ENCODE measurements at places on chromosomes 2 and 18.

DNA sequence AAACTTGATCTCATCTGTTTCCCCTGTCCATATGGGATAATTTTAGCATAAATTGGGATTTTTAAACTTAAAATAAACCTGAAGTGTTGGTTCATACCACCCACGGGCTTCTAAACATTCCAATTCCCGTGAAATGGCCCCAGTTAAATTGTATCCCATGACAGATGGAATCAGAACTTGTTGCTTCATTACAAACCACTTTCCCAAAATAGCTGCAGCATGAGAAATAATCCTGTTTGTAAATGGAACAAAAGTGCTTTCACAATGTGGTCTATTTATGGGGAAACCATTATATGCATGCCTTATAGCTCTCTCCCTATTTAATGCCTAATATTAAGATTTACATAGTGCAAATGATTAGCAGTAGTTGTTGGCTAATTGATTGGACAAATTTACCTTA lies 15.9 kb downstream of the SCG2 start:
- DNase-seq, result no peak

- DNase-seq, result no peak
Measured at GRCh38 chr2:46377101-46377581, 79.9 kb downstream of the EPAS1 start.

GRCh38 chr2:70111752-70112591 lies 24.7 kb downstream of the PCBP1 start:
- DNase-seq, result no peak

- DNase-seq, result no peak
Measured at GRCh38 chr2:222606306-222606705, 49.6 kb downstream of the FARSB start.

DNA sequence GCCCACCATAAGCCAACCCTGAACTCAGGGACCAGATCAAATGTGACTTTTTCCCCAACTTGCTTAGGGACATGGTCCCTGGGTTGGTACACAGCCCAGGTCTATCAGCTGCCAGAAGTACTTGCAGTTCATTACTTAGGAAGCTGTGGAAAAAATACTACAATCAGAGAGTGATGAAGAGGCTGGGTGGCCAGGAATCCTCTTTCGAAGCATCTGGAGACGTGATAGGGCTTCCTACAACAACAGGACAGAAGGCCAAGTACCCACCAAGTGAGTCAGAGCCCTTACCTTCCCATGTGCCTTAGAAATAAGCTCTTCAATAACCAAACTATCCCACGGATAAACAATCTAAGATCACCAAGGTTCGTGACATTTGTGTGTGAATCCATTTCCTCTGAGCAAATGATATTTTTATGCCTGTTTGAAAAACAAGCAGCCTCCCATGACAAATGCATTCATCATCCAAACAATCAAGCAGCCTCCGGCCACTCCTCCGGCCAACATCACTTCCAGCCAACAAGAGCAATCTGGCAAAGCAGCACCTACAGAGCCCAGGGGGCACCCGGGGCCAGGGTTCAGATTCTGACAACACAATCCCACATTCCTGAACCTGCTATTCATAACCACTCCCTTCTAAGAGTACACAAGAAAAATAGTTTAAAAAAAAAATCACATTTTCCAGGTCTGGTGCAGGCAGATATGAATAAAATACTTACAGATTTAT lies 26.4 kb downstream of the TBC1D8 start:
- no peak for DNase-seq

GRCh38 chr18:61896118-61896517 lies 3.3 kb upstream of the RNF152 start:
- DNase-seq, result no peak

DNA sequence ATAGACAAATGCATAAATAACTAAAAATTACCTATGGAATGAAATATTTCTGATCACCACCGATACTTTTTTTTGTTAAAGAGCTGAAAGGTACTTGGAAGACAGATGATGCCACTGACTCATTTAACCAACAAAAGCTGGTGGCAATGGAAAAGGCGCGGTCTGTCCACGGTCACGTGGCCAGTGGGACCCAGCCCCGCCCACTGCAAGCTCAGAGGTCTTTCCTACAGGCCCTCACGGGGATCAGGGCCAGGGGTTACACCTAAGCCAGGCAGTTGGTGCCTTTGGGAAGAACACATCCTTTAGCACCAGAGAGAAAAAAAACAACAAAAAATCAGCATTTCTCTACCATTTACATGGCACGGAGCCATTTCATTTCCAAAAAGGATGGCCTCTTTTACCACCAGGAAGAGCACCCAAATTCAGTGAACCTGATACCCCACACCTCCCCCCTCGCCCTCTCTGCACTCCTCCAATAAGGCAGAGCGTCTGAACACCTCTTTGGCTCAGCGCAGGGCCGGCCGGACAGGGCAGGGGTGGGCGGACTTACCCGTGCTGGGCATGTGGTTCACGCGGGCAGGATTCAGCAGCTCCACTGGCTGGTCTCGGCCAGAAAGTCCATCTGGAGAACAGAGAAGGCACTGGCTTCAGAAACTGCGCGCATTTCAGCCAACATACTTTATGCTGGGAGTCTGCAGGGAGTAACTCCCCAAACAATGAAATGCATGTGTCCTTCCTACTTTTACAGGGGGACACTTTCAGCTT lies 164.6 kb downstream of the HDAC4 start:
- no peak for DNase-seq

GRCh38 chr2:214695789-214696188 lies 113.7 kb downstream of the BARD1 start:
- DNase-seq, result no peak

DNA sequence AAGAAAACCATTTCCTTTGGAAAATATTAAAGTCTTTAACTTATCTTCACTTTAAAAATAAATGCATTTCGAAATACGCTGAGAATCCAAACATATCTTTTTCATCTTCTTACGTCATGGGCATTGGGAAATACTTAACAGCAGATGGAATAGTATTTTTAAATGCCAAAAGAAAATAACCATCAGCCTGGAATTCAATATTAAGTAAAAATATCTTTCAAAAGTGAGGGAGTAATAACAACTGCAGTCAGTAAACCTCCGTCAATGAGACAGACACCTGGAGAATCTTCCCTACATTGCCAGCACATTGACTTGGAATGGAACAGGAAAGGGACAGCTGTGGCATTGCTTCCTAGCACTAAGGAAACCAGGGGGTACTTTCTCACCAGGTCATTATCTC lies 290.4 kb upstream of the TNP1 start:
- DNase-seq, result no peak

DNA sequence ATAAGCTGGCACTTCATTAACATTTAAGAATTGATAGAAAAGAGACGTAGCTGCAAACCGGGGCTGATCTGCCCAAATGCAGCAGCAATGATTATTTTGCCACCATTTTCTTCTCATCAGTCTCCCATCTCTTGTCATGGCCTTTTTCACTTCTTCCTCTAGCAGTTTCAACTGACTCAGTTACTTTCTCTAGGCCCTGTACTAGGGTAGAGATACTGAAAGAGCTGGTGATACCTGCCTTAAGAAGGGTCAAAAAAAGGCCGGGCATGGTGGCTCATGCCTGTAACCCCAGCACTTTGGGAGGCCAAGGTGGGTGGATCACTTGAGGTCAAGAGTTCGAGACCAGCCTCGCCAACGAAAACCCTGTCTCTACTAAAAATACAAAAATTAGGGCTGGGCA lies 127.4 kb downstream of the LTBP1 start:
- no peak for DNase-seq

DNA sequence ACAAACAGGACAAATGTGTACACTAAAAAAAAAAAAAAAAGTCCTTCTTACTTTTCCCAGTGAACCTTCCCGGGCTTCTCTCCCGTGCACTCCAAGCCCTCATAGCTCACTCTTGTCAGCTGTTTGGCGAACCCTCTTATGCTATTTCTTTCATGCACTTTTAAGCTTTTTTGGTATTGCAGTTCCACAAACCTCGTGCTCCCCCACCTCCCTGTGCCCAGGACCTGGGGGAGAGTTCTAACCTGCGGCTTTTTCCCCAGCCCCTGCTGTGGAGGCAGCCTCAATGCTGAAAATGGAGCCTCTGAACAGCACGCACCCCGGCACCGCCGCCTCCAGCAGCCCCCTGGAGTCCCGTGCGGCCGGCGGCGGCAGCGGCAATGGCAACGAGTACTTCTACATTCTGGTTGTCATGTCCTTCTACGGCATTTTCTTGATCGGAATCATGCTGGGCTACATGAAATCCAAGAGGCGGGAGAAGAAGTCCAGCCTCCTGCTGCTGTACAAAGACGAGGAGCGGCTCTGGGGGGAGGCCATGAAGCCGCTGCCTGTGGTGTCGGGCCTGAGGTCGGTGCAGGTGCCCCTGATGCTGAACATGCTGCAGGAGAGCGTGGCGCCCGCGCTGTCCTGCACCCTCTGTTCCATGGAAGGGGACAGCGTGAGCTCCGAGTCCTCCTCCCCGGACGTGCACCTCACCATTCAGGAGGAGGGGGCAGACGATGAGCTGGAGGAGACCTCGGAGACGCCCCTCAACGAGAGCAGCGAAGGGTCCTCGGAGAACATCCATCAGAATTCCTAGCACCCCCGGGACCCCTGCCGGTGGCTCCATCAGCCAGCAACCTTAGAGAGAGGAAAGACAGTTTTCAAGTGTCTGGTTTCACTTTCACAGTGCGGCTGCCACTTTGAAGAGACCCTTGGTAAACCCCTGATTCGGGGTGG lies 826 bp downstream of the KCNE4 start:
- no peak for DNase-seq

DNA sequence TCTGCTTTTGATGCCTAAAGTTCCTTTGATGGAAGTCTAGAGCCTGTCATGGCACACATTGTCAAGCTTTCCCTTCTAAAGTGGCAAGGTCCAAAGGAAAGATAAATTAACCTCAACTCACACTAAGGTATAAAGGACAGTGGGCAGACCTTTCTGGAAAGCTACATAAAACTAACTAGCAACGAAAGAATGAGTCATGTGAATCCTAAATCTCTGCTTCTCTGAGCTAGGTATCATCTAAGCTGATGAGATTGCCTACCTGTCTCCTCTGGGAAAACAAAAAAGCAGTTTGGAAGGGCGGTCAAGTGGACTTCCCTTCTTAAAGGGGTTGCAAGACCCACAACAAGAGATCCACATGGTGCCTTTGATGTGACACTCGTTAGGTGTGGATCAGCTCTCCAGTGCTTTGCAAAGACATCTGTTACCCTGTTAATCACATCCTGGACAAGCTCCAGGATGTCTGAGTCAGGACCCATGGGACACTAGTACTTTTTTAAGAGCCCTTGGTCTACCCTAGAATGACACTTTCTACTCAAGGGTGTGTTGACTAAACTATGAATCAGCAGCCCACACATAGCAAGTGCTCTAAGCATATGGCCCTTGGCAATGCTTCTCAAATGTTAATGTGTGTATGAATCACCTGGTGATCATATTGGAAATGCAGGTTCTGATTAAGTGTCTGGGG lies 173.5 kb downstream of the ALK start:
- no peak for DNase-seq

DNA sequence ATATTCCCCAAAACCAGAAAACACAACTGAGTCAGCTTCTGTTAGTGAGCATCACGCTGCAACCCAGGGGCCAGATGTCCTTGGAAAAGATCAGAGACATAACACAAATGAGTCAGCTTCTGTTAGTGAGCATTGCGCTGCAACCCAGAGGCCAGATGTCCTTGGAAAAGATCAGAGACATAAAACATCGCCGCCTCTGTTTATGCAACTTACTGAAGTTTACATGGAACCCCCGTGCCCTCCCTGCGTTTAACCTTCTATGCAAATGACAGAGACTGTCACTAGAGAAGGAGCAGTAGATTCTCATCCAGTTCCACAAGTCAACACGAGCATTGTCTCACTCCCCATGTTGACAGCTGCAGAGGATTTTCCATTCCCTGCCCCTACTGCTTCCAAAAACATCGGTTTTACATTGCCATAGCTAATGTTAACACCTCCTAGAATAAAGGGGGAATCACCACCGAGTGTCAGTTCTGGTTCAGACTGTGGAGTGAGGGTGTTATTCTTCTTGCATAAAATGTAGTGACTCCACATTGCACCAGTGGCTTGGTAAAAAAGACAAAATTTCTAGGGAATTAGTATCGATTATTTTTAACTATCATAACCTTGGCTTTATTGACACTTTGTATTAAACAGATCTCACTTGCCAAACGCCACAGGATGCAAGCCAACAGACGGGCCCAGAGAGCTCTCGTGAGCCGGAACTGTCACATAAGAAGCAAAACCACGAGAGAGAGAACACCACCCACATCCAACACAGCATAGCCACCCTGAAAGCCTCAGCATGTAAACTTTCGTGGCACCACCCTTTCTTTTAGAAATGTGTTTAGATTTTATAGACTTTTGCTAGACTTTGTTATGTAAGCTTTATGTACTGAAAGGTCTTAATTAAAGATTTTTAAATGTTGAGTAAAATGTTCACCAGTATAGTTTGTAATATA lies 87.7 kb downstream of the SH3YL1 start:
- peak; percentile 9 for DNase-seq

DNA sequence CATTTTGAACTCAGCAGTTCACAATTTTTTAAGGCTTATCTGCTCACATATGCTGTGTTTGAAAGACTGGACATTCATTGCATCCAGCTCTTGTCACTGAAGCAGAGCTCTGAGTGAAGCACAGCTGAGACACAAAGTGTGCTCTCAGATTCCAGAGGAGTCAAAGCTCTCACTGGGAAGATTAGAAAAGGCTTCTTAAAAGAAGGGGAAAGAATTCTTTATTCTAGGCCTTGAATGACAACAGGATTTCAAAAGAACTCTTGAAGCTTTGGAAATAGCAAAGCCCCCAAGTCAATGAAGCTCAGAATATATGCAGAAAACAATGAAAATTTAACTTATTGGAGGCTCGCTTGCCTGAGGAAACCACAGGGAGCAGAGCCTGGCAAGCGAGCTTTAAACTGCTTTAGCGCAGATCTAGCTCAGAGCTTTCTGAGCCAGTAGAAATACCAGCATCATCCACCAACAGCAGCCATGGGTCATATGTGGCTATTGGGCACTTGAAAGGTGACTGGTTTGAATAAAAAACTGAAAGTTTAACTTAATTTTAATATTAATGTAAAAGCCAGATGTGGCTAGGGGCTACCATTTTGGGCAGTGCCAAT lies 369.7 kb downstream of the OSR1 start:
- no peak for DNase-seq

DNA sequence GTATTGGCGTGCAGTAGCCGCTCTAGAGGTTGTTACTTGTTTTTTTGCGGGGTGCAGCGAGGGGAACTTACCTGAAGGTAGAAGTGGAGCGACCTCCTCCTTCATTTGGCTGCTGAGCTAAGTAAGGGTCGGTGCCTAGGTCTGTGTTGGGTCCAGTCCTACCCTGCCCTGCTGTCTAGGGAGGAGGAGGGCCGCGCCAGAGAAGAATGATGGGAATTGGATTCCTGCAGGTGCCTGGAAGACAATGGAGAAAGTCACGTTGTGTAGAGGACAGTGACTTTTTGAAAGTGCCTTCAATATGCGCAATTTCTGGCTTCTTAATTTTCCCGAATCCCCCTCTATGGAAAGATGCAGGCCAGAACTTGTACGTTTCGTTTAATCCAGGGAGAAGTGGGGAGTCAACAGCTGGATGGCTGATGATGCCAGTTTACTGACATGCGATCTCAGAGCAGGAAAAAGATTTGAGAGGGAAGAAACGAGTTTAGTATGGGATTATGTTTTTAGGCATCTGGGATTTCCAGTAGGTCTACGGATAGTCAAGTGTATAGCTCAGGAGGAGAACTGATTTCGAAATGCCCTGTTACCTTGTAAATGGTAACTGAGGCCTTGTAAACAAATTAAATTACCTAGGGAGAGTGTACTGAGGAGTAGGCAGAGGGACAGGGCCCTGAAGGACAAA lies 653 bp downstream of the MRPS9 start:
- DNase-seq, result no peak

GRCh38 chr2:201813996-201814760 lies 7.8 kb downstream of the CDK15 start:
- no peak for DNase-seq

Measured in stimulated activated CD4-positive, alpha-beta T cell treated with anti-CD3 and anti-CD28 coated beads, Interleukin-1b, Interleukin-23, amount 100 ng/mL, for 1 hour (primary cell).